NCI-H1092 (cell line): ENCODE measurements at places on chromosomes 2 and 18.

DNA sequence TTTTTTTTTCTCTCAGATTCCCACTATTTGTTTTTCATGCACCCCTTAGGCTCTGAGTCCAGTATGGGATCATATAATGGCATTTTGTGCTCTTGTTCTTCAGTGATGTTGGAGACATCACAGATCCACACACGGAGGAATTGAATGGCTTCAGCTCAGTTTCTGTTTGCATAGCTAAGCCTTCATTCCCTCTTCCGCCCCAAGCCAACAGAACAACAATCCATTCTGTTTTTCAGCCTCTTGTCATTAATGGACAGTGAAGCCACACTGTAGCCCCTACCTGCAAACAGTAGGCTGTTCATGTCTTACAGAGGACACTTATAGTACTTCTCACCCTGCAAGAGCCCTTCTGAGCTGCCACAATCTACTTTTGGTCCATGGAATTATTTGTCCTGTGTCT is 64.0 kb upstream of the ZSWIM2 start:
- no peak for DNase-seq

DNA sequence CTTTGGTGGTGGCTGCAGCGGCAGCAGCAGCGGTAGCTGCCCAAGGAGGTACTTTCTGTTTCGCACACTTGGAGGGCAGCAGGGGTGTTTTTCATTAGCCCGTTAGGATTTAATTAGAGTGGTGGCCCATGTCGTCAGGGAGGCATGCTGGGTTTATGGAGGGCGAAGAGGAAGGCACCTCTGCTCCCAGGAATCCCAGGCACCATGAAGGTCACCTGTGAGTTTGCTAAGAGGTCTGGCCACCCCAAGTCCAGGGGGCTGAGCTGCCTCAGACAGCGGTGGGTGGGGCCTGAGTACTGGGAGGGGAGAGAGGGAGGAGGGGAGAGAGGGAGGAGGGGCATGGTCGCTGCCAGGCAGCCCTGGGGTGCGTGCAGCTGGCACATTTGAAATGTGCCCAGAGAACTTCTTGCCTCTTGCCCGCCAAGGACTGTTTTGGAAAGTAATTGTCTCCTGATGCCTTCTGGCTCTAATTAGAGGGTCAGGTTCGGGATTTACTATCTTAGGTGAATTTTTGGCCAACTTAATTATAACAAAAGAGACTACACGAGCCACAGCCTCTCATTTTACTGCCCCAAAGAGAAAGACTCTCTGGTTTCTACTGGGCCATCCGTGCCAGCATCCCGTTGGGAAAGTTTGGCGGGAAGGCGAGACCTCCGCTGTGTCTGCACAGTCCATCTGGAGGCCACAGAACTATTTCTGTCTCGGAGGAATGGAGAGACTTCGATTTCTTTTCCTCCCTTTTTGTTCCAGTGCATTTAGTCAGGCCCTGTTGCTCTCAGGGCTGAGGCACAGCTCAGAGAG is 62.0 kb downstream of the GLI2 start:
- no peak for DNase-seq

GRCh38 chr2:233365861-233366520 is 11.7 kb downstream of the DGKD start:
- DNase-seq, result no peak

DNA sequence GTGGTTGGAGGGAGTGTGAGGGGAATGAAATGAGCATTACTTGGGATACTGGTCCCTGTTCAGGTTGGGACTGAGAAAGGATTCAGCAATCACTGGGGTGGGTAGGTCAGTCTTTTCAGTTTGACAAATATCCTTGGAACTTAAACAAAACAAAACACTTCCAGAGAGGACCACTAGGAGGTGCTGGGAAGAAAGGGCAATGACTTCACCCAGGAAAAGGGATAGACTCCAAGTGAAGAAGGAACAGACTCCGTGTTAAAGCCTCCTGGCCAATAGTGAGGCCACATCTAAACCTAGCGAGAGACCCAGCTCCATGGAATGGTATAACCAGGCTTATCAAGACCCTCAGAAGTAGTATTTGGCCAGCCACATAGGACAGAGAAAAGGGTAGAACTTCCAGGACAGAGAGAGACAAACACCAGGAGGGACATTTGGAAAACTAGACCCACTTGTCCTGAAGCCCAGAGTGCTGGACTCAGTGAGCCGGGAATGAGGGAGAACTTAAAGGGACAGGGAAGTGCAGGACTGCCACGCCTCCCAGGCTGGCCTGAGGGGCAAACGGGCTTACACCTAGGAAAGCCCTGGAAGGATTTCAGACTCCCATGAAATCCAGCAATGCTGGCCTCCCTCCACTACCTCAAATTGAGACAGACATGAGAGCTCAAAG is 19.6 kb upstream of the KCNG3 start:
- no peak for DNase-seq
